Activated T-helper 2 cell treated with anti-CD3 and anti-CD28 coated beads, Interferon-gamma antibody, Interleukin-2, Interleukin-4, amounts not matched to agents 10 μg/mL and 5 μg/mL and 100 μg/mL, durations not matched to agents 14 hours and 24 hours and 36 hours (primary cell): ENCODE measurements at places on chromosomes 16 and 17. TPM values are rescaled to one million over a fixed set of nuclear protein-coding genes. Genes with fewer than 3 reads are reported as not detected.

Gene TP53TG3F
- not detected in 2 replicates for total RNA-seq

Gene TPSD1
- total RNA-seq = not detected in 2 replicates

Gene PDXDC1
- 55.2 and 56.5 TPM in 2 replicates for total RNA-seq

Gene FNDC8
- total RNA-seq = not detected in 2 replicates

Gene PAGR1
- 27.6 and 29.5 TPM in 2 replicates for total RNA-seq

Gene STAT5A
- total RNA-seq = 288 and 302 TPM in 2 replicates

Gene PHLPP2
- 15.8 and 16.1 TPM in 2 replicates for total RNA-seq

Gene CDH13
- not detected in 2 replicates for total RNA-seq

GRCh38 chr17:52383493-52384100 is 225.1 kb upstream of the CA10 start:
- no peak for DNase-seq

DNA sequence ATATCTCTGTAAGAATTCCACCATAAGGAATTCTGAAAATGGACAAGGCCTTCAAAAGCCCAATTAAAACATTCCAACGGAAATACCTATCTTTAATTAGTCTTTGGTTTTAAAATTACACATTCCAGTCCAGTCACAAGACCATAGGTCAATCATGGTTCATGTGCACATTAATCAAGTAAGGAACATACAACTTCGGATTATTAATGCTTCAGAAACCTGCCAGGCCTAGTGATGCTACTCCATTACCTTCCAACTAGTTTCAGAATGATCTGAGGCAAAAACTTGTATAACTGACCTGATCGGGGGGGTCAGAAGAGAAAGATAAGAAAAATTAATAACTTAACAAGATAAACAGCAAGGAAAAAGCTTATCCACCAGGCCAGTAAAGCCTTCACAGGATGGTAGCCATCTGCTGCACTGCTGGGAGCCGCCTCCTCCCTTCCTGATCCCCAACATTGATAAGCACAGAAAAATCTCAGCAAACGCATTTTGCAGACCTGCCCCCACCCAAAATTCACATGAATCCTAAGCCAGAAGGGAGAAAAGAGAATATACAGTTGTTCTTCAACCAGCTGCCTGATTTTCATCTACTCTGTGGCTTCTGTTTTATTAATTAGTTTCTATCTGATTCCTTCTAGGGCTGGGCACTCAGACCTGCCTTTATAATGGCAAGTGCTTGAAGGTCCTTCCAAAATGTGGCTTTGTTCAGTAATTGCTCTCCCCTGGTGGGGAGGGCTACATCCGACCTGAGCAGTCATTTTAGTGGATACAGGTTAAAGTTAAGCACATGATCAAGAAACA is 6.0 kb downstream of the SDR42E1 start:
- no peak for DNase-seq

DNA sequence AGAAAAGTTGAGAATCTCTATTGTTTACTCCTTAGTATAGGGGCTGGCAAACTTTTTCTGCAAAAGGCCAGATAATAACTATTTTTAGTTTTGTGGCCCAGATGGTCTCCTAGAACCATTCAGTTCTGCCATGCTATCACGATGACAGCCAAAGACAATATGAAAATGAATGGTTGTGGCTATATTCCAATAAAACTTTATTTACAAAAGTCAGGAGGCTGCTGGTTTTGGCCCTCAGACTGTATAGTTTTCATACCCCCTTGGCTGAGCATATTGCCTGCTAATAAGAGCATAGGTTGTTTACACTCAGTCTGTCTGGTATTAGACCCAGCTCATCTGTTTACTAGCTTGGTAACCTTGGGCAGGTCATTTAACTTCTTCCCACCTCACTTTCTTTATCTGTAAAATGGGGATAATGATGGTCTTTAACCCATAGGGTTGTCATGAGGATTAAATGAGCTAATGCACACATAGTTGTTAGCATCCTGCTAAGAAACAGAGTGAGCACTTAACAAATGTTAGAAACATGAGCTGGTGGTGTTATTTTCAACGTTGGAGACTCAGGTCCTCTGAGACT is 156.3 kb downstream of the MSI2 start:
- no peak for DNase-seq

DNA sequence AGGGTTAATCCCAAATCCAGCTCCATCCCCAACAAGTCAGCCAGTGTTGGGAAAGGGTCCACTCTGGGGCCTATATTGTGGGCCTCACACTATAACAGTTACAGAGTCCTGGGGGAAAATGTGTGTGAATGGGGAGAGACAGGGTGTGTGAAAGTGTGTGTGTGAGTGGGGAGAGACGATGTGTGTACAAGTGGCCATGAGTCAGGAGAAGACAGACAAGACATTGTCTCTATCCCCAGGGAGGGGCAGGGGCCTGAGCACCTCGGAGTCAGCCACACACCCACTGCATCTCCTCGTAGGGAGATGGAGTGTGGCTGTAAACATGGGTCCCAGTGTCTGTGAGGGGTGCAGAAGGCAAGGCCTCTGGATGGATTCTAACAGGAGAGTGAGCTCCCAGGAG is 2.9 kb downstream of the CRHR1 start:
- no peak for DNase-seq

DNA sequence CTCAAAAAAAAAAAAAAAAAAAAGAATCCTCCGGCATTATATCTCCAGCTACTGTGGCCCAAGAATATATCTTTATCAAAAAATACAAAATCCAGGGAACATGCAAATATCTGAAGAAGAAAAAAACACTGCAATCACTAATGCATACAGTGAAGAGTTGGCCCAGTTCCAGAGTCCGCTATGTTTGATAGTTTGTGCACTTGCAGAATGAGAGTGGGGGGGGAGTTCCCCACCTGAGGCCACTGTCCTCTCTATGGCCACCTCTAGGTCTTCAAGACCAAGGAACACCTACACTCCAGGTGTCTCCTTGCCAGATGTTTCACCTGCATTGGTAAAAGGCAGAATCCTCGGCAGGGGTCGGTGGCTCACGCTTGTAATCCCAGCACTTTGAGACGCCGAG is 4.0 kb downstream of the ZNF785 start:
- no peak for DNase-seq

DNA sequence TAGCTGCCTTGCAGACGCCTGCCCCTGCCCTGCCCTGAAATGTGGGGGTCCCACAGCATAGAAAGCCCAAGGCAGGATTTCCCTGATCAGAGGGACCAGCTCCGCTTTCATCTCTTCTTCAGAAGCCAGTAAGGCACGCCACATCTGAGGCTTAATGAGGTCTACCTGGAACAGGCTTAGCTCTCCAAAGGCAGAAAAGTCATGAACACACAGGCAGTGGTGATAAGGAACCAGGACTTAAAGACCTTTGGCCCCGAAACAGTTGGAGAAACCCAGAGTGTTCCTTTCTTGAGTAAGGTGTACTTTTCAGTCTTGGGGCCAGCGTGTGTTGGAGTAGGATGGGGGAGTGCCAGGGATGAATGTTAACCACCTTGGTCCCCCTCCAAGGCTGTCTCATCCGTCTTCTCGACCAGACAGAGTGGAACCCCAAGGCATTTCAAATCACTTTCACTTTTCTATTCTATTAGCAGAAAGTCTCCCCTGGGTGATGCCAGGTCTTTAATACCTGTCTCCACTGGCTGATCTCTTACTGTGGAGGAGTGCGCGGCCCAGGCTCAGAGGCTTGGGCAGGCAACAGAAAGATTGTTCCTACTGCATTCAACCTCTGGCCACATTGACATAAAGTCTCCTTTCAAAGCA is 43.9 kb downstream of the TMEM186 start:
- DNase-seq = no peak

GRCh38 chr16:13919330-13919682 is 648 bp upstream of the ERCC4 start:
- no peak for DNase-seq

- DNase-seq = no peak
These were observed 236.1 kb upstream of the TNRC6C start for GRCh38 chr17:77722366-77722765.

- no peak for DNase-seq
These were observed 29.5 kb downstream of the UBN1 start for GRCh38 chr16:4876646-4877379.
